ENCODE measurements at places on chromosomes 11 and 22.

- DNase-seq, result no peak
Measured at GRCh38 chr11:111101881-111102280, 143.6 kb upstream of the POU2AF2 start.

DNA sequence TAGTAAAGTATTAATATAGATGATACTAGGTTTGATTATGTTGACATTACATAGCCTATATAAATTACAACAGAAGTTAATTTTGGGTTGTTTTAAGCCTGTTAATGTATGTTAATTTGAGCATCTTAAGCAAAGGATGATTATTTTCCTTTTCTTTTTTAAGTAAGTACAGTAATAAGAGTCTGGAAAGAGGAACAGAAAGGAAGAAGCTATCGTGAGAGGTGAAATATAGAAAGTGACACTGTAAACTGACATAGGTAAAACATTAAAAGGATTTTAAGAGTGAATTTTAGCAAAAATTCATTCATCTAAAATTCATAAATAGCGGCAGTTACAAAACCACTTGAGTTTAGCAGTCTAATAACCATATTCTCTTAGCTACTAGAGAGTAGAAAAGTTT is 45.5 kb downstream of the FAR1 start:
- no peak for DNase-seq

- DNase-seq, result peak; percentile 7
Measured at GRCh38 chr22:20392983-20393704, 807 bp upstream of the ZNF74 start.

GRCh38 chr22:37481347-37481907 is 4.8 kb downstream of the MFNG start:
- no peak for DNase-seq

GRCh38 chr11:9916480-9916879 is 252.6 kb downstream of the SWAP70 start:
- no peak for DNase-seq

GRCh38 chr11:110069158-110069737 is 23.9 kb upstream of the ZC3H12C start:
- no peak for DNase-seq

- no peak for DNase-seq
Measured at GRCh38 chr11:68773521-68774193, 22.3 kb upstream of the TESMIN start.

- DNase-seq, result no peak
Measured at GRCh38 chr11:35579557-35580396, 38.5 kb upstream of the FJX1 start.

DNA sequence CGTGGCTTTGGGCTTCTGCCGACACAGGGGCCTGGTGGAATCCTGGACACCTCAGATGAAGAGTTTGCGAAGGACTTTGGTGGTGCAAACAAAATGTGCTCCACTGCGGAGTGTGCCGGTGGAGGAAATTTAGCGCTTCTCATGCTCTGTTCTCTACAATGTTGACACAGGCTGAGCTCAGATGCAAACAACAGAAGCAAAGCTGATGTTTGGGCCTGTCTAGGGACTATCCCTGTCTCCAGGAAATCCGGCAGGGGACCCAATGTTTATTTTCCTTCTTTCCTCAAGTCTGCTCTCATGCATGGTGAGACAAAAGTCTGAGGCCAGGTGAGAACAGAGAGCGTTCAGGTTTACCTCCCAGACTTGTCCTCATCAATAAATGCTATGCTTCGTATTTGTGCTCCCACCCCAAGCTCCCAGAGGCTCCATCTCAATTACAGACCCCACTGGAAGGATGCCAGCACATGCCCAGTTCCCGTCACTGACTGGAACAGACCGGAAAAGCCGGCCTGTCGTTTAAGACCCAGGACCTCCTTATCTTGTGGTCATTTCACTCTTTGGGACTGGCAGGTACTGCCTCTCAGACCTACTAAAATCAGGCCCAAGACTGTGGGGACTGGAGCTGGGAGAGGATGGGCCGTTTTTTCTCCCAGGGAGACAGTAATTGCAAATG is 105.7 kb upstream of the B3GAT1 start:
- no peak for DNase-seq

DNA sequence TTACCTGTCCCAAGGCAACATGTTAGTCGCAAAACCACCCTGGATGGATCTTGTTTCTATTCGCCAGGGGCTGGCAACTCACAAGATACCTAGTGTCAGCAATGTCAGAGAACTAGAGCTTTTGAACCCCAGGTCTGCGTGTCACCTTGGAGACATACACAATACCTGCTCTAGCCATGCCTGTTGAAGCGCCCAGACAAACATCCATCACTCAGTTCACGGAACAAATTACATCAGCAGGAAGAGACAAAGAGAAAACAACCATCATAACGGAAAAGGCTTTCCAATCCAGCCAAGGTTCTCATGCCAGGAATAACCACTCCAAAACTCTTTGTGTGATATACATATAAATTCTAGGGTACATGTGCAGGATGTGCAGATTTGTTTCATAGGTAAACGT is 2.2 kb downstream of the CD59 start:
- DNase-seq, result no peak

All from stimulated activated CD4-positive, alpha-beta T cell treated with anti-CD3 and anti-CD28 coated beads, Interleukin-1b, Interleukin-23, amount 100 ng/mL, for 48 hours (primary cell).